A549 treated with Hydrocortisone at 1 μM for 4 hours (cell line): ENCODE measurements at places on chromosomes 11 and 22. TPM values are rescaled to one million over a fixed set of nuclear protein-coding genes. Genes with fewer than 3 reads are reported as not detected.

The MS4A6A gene
- not detected in 5 replicates for total RNA-seq

The SYNGR1 gene
- 11.0 to 12.8 TPM (median 11.5 TPM) in 5 replicates for total RNA-seq

The SIRT3 gene
- 21.1 to 23.3 TPM (median 22.4 TPM) in 5 replicates for total RNA-seq

The RASSF7 gene
- total RNA-seq = 50.5 to 64.1 TPM (median 51.3 TPM) in 5 replicates

The MS4A15 gene
- 0.07 TPM in 1 of 5 replicates, not detected in the others for total RNA-seq

The MRGPRX4 gene
- not detected in 5 replicates for total RNA-seq

The NRGN gene
- 6.0 to 13.6 TPM (median 10.2 TPM) in 5 replicates for total RNA-seq

The DCPS gene
- 17.3 to 18.5 TPM (median 17.5 TPM) in 5 replicates for total RNA-seq

The YPEL1 gene
- total RNA-seq = 0.14 to 0.47 TPM (median 0.23 TPM) in 5 replicates

The OR56A1 gene
- not detected in 5 replicates for total RNA-seq

The KCNJ11 gene
- total RNA-seq = 4.4 to 6.1 TPM (median 4.9 TPM) in 5 replicates

The APOL4 gene
- total RNA-seq = 0.03 TPM in 1 of 5 replicates, not detected in the others

The OR51B2 gene
- total RNA-seq = not detected in 5 replicates

The PHLDA2 gene
- 83.4 to 114 TPM (median 108 TPM) in 5 replicates for total RNA-seq

The OR51E2 gene
- not detected in 5 replicates for total RNA-seq

The MOV10L1 gene
- total RNA-seq = 0.03 TPM in 1 of 5 replicates, not detected in the others

The LTO1 gene
- total RNA-seq = 30.0 to 39.6 TPM (median 34.6 TPM) in 5 replicates

The WNT11 gene
- total RNA-seq = 1.1 to 2.1 TPM (median 1.8 TPM) in 5 replicates

The PHOX2A gene
- total RNA-seq = not detected in 5 replicates

The PKP3 gene
- total RNA-seq = 29.7 to 39.3 TPM (median 38.3 TPM) in 5 replicates

The GVQW3 gene
- total RNA-seq = 0.32 to 1.3 TPM (median 0.90 TPM) in 5 replicates

The TRIM66 gene
- total RNA-seq = 1.7 to 2.3 TPM (median 2.2 TPM) in 5 replicates

The RIC3 gene
- 1.8 to 2.8 TPM (median 2.3 TPM) in 5 replicates for total RNA-seq

The CRYBA4 gene
- total RNA-seq = not detected in 5 replicates

The F2 gene
- 1.7 to 3.3 TPM (median 2.3 TPM) in 5 replicates for total RNA-seq

The OR8J3 gene
- not detected in 5 replicates for total RNA-seq

The MMP1 gene
- total RNA-seq = 0.43 to 1.4 TPM (median 0.68 TPM) in 5 replicates

The CCDC116 gene
- 0.05 to 0.06 TPM in 2 of 5 replicates, not detected in the others for total RNA-seq

The ALKBH8 gene
- total RNA-seq = 5.4 to 10.1 TPM (median 6.5 TPM) in 5 replicates

The THOC5 gene
- 27.0 to 31.6 TPM (median 31.1 TPM) in 5 replicates for total RNA-seq

The FOSL1 gene
- 97.6 to 169 TPM (median 123 TPM) in 5 replicates for total RNA-seq
